ENCODE measurements at places on chromosomes 2 and 18.

GRCh38 chr2:24214880-24215279, 40.0 kb downstream of the FAM228A start:
- no peak for DNase-seq

- DNase-seq = no peak
Observed at GRCh38 chr2:98705333-98705617, 25.7 kb downstream of the MGAT4A start.

GRCh38 chr2:145321344-145321743, 801.4 kb upstream of the ZEB2 start:
- DNase-seq = no peak

- DNase-seq = no peak
Observed at GRCh38 chr18:37554399-37554787, 11.2 kb downstream of the CELF4 start.

DNA sequence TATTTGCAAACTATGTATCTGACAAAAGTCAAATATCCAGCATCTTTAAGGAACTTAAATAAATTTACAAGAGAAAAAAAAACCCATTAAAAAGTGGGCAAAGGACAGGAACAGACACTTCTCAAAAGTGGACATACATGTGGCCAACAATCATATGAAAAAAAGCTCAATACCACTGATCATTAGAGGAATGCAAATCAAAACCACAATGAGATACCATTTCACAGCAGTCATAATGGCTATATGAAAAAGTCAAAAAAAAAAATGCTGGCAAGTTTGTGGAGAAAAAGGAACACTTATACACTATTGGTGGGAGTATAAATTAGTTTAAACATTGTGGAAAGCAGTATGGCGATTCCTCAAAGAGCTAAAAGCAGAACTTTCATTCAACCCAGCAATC, 130.3 kb upstream of the LHCGR start:
- no peak for DNase-seq

GRCh38 chr2:62443471-62443870, 62.5 kb downstream of the TMEM17 start:
- DNase-seq = no peak
